Thoracic aorta endothelial cell (primary cell): ENCODE measurements at places on chromosomes 11 and 22. TPM values are rescaled to one million over a fixed set of nuclear protein-coding genes. Genes with fewer than 3 reads are reported as not detected.

JRKL gene
- 11.1 and 12.5 TPM in 2 replicates for total RNA-seq

IL17REL gene
- 0.13 and 0.22 TPM in 2 replicates for total RNA-seq

CD3D gene
- total RNA-seq: not detected in 2 replicates

PGR gene
- total RNA-seq: under 0.01 and 0.14 TPM in 2 replicates
